ENCODE measurements at places on chromosomes 7 and 10.

- no peak for DNase-seq
These were observed 103.9 kb downstream of the AASS start for GRCh38 chr7:122040147-122040546.

GRCh38 chr10:43220657-43221418, 46.0 kb downstream of the RASGEF1A start:
- DNase-seq: no peak

GRCh38 chr7:107090457-107090856, 46.0 kb downstream of the PRKAR2B start:
- DNase-seq: peak; percentile 88

DNA sequence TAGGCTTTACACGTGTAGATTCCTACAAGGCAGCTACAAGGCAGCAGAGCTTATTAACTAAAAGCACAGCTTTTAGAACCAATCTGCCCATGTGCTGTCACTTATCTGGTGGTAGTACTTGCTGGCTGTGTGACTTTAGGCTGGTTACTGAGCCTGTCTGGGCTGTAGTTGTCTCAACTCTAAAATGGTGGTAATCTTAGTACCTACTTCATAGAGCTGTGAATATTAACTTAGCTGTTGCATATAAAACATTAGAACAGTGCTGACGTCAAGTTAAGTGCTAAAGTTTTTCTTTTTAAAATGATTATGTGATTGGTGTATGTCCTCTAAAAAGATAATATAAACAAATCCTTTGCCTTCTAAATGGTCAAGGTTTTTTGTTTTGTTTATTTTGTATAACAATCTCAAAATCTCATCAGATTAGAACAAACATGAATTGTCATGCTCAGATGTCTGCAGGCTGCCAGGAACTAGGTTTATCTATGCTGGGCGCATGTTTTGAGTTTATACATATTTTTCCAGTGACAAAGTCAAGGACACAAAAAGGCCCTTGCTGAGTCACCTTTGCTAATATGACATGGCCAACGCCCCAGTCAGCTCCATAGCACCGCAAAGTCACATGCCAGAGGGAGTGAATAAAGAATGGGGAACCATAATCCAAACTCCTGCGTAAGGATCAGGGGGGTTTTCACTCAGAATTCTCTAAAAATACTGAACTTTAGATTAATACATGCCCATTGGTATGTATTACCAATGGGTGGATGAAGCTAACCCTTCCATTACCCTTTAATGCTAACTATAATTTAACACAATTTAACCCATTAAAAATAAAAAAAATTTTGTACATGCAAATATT, 39.8 kb upstream of the ARL4A start:
- peak; percentile 42 for DNase-seq

DNA sequence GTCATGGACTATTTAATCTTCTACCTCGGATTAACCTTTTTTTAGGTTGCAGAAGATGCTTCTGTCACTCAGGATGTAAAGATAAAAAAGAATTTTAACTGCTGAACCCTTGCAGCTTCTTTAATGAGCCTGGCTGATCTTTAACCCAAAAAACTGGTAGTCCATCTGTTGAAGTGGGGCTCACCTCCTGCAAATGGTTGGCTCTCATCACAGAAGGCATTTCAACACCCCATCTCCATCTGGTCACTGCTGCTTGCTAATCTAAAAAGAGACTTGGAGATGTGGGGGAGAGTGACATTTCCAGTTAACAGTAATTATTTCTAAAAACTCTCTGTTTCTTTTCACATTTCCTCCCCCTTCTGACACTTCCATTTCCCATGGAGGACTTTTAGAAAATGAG, 208.6 kb downstream of the LHFPL3 start:
- no peak for DNase-seq

DNA sequence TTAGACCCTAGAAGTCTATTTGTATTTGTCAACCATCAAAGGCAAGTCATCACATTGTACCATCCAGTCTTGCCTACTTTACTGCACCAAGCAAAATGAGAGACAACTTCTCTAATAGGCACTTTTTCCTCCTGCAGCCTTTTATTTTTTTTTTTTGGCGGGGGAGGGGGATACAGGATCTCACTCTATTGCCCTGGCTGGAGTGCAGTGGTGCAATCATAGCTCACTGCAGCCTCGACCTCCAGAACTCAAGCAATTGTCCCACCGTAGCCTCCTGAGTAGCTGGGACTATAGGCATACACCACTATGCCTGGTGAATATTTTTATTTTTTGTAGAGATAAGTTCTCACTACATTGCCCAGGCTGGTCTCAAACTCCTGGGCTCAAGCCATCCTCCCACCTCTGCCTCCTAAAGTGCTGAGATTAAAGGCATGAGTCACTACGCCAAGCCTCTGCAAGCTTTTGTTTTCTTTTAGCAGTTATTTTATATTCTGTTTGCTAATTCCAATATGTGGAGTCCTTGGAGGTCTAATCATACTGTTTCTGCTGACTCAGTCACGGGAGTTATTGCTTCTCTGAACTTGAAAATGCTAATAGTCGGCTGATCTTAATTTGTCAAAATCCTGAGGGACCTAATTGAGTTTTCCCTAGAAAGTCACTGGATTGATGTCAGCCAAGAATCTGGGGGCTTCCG, 14.2 kb downstream of the KPNA7 start:
- peak; percentile 18 for DNase-seq

DNA sequence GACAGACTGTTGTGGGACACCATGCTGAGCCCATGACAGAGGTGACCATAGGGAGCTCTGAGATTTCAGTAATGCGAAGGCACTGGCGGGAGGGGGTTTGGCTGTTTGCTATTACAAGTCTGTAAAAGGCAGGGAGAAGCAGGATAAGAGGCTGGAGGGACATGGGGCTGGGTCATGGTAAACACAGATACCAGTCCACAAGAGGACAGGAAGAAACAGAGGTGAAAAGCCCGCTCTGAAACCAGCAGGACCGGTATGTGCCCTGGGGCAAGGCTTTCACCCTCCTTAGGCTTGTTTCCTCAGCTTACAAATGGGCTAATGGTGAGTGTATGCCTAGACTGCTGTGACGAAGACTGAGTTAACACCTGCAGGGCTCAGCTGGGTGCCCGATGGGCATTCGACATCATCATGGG, 34.1 kb downstream of the ANXA11 start:
- DNase-seq: peak; percentile 21

DNA sequence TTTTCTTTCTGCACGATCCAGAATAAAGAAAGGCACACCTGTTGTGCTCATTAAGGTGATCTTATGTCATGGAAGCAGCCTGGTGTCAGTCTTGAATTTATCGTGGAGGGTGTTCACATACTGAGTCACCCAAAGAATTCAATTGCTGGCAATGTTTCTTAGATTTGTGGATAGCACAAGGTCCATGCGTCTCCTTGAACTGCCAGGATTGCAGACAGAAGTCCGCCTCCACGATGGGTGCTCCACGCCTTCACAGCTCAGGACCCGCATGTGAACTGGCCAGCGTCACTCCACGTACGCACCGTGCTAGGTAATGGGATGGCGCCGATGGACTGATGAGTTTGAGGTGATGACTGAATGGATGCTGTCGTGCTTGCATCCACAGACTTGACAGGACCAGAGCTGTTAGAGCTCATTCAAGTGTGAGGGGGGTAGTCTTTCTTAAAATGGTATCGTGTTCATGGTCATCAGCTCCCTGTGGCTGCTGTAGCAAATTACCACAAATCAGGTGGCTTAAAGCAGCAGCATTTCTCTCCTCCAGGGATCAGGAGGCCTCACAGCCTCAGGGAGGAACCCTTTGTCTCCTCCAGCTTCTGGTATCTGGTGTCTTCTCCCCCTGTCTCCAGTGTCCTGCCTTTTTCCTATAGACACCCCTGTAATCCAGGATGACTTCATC, 65.4 kb upstream of the DNAJB6 start:
- no peak for DNase-seq

DNA sequence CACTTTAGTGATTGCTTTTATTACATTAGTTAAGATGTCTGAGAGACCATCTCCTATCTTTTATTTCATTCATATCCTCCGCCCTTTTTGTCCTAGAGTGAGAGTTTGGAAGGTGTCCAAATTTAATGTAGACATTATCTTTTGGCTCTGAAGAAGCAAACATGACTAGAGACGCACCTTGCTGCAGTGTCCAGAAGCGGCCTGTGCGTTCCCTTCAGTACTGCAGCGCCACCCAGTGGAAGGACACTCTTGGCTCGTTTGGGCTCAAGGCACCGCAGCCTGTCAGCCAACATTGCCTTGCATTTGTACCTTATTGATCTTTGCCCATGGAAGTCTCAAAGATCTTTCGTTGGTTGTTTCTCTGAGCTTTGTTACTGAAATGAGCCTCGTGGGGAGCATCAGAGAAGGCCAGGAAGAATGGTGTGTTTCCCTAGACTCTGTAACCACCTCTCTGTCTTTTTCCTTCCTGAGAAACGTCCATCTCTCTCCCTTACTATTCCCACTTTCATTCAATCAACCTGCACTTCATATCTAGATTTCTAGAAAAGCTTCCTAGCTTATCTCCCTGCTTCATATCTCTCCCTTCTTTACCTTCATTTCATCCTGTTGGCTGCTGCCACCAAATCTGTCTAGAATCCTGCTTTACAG, 10.4 kb upstream of the CLCN1 start:
- peak; percentile 91 for DNase-seq

DNA sequence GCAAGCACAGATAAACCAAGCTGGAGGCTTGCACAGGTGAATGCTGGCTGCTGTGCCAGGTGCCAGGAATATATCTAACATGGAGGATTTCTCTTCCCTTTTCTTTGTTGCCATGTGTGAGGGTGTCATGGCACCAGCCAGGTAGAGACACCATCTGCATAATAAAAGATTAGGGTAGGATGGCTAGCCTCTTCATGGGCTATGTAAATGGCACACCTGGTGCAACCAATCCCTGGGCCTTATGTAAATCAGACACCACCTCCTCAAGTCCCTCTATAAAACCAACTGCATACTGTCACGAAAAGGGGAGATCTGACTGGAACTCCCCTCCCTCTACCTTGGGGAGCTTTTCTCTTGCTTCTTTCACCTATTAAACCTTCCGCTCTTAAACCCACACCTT, 322.5 kb upstream of the POM121L12 start:
- peak; percentile 5 for DNase-seq

DNA sequence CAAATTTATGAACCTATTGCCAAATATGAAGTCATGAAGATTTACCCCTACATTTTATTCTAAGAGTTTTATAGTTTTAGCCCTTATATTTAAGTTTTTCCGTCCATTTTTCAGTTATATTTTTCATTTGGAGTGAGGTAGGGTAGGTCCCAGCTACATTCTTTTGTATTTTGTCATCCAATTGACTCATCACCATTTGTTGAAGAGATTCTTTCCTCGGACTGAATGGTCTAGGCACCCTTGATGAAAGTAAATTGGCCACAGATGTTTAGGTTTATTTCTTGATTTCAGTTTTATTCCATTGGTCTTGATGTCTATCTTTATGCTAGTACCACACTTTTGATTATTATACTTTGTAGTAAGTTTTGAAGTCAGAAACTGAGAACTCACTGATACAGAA, 22.7 kb downstream of the CYP2C19 start:
- no peak for DNase-seq

- DNase-seq: peak; percentile 62
These were observed 165.9 kb downstream of the ABCA13 start for GRCh38 chr7:48337012-48337621.

DNA sequence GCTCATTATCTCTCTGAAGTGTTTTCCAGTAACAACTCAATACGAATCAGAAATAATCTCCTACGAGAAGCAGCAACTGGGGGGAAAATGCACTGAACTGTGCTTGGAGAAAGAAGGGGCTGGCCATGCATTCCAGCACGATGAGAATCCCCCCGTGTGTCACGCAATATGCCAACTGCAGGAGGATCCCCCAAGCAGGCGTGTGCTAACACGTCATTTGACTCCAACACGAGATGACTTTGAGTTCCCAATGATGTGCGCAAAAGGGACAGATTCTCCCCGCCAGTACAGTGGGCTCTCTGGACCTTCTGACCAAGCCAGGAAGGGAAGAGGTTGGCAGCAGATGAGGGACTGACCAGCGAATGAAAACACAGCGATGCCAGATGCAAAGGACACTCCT, 105.5 kb downstream of the KCNMA1 start:
- no peak for DNase-seq

Data from DMS53 (cell line).